ENCODE measurements at places on chromosomes 5 and 9. TPM values are rescaled to one million over a fixed set of nuclear protein-coding genes. Genes with fewer than 3 reads are reported as not detected.

DNA sequence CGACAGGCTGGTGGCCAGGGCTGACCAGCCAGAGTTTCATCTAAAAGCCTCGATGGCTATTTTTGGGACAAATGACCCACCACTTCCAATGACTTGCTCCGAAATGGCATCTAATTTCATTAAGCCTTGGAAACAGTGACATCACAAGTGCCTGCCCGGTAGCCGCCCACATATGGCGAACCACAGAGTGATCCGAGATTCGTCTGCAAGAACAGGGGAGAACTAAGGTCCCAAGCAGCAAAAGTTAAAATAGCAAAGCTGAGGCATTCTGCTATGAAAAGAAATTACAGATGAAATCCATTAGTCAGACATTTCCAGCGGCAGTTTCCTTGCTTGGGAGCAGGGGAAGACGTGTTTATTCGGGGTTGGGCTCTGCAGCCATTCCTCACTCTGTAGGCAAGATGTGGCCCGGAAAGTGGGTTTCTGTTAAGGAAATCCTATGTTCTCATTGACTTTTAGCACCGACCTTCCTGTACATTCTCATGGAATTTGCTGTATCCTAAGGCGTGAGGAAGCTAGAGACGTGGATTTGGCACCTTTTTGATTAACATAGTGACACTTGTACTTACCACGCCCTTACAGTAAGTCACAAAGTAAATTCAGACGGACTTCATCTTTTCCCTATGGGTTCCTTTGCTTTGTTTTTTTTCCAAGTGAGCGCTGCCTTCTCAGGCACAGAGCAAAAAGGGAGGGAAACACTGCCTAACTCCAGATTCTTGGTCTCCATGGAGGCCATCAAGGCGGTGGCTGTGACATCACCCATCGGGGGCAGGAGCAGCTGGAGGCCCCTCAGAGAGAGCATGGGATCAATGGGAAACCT is 45.1 kb downstream of the ERGIC1 start:
- no peak for DNase-seq

The MCTP1 gene
- total RNA-seq, result 14.8 TPM

The CCL21 gene
- total RNA-seq, result not detected

The CDC20B gene
- total RNA-seq, result 0.38 TPM

The SLC36A3 gene
- not detected for total RNA-seq

The PCDHAC2 gene
- 2.7 TPM for total RNA-seq

DNA sequence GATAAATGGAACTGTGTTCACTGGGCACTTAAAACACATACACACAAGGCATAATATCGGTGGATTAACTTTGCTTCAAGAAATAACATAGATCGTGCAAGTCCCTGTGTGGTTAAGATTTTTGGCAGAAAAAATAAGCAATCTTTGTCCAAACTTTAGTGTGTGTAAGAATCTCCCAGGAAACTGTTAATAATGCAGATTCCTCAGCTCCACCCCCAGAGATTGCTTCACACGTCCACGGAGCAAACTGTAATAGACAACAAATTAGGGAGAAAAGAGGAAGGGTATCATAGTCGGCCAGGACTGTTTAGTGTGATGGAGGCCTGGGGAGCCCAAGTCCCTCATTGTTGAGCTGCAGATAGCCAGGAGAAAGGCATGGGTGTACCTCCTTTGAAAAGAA is 84.8 kb downstream of the PJA2 start:
- DNase-seq, result no peak

GRCh38 chr5:135106610-135107471 is 72.8 kb upstream of the PITX1 start:
- DNase-seq, result no peak

DNA sequence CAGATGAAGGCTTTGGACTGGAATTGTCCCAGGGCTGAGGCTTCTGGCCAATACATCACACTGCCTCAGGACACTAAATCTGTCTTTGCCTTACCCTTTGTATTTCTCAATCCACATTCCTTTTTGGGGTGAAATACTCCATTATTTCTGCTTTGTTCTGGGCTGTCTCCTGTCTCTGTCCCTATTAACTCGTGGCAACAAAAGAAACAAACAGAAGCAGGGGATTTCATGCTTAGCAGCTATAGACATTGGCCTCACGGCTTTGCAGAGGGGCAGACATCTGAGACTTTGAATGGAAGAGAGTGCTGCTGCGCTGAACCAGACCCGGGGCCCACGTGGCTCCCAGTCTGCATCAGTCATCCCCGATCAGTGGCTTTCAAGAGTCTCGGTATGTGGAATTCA is 129.7 kb downstream of the ARL15 start:
- no peak for DNase-seq

DNA sequence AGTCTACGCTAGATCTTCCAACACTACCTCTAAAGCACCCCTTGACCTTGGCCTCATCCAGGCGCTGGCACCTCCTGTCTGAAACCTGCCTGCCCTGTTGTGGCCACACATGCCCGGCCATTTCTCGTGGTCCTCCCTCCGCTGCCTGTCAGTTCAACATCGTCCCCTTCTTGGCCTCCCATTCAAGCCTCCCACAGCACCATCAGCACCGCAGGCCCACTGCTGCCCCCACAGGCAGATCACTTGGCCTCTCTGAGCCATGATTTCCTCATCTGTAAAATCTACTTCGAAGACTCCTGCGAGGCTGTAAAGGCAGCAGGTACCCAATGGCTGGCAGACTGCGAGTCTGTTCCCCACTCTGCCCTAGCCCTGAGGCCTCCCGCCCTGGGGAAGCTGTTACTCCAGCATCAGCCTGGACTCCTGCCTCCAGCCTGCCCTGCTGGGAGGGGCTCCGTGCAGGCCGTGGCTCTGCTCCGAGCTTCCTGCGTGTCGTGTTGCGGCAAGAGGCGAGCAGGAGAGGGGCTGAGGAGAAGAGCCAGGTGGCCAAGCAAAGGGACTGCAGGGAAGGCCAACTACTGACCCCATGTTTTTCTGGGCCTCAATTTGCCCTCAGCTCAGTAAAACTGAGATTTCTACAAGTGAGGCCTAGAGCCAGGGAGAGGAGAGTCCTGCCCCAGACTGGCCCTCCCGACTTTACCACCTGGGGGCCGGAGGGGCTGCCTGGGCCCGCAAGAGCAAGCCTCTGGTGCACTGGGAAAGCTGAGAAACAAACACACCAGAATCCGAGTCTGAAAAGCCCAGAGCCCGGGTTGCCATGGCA is 70.5 kb upstream of the LRRTM2 start:
- peak; percentile 68 for DNase-seq

- no peak for DNase-seq
These were observed 91.5 kb downstream of the TLE4 start for GRCh38 chr9:79663300-79663699.

DNA sequence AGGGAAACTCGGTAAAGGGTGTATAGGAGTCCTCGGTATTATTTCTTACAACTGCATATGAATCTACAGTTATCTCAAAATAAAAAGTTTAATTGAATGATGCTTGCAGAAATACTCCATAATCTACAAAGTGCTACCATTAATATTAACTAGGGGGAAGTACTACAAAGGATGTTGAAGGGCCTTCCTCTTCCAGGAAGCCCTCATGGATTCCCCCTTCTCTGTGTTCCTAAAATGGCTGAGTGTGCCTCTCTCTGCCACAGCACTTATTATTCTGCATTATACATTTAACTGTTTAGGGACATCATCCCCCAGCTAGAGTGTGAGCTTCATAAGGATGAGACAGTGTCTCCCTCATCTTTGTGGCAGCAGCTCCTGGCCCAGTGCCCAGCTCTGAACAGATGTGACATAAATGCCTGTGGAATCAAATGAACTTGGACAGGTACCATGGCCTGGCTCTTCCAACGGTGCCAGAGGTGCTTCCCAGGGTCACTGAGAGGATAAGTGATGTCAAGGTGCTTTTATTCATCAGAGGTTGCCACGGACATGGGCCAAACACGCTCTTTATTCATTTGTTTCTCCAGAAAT is 99.5 kb downstream of the PAX5 start:
- peak; percentile 40 for DNase-seq

- no peak for DNase-seq
These were observed 23.6 kb downstream of the ATG10 start for GRCh38 chr5:81995407-81995806.

GRCh38 chr9:129761901-129762369 is 9.1 kb upstream of the PTGES start:
- no peak for DNase-seq

DNA sequence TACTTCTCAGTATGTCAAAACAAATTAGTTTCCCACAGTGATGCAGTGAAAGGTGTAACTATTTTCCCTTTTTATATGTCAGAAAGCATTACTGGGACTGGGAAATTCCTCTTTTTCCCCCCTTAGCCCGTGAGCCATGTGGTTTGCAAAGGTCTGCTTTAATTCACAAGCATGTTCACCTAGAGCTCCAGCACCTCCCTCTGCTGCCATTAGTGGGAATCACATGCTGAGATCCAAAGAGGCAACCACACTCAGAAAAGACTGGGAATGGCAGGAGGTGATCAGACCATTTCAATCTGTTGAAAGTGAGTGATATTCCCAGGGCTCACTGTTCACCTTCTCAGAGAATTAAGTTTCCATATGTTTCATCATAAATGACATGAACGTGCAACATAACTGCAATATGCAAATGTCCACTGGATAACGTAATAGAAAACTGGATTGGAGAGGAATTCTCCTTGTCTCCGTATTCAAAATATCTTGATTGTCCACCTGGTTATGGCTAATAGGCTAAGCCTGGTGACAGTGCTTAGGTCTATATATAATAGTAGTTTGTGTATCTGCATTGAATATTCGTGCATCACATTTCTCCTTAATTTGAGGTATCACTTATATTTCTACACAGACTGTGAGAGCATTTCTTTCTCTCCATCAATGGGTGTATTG is 703.5 kb upstream of the WWC1 start:
- DNase-seq, result no peak

The PAPPA gene
- total RNA-seq, result 11.0 TPM

DNA sequence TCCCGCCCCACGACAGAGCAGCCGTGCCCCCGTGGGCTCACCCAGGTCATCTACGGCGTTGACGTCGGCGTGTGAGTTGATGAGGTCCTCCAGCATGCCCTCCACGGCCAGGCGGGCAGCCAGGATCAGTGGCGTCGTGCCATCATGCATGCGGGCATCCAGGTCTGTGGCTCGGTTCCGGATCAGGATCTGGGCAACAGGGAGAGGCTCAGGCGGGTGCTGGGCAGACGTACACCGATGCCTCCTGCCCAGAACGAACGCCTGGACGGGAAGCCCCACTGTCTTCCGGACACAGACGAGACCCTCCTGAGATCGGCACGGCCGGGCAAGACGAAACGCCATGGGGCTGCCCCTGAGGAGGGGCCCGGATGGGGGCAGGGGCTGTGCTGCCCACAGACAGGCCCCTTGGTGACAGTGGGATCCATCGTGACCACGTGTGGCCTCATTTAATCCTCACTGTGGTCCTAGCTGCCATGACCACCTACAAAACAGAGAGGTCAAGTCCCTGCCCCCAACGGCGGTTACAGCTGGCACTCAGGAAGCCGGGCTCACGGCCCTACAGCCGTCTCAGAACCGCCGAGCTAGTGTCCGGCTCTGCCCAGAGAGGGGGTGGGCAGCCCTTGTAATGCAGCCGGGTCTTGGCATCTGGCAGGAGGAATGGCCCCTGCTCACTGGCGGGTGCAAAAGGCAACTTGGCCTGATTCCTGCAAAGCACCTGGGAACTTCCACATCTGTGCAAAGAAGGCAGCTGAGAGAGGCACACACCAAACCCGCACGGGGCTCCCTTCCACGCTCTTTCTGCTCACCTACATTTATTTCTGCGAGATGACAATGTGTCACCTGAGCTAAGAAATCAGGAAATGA is 16.5 kb upstream of the SEC16A start:
- no peak for DNase-seq

- no peak for DNase-seq
These were observed 280.4 kb downstream of the CDH9 start for GRCh38 chr5:26757941-26758340.

The AQP3 gene
- 33.1 TPM for total RNA-seq

- no peak for DNase-seq
These were observed 585.5 kb downstream of the TLE1 start for GRCh38 chr9:81103597-81104471.

GRCh38 chr9:134500931-134501760 is 140.5 kb upstream of the COL5A1 start:
- no peak for DNase-seq

DNA sequence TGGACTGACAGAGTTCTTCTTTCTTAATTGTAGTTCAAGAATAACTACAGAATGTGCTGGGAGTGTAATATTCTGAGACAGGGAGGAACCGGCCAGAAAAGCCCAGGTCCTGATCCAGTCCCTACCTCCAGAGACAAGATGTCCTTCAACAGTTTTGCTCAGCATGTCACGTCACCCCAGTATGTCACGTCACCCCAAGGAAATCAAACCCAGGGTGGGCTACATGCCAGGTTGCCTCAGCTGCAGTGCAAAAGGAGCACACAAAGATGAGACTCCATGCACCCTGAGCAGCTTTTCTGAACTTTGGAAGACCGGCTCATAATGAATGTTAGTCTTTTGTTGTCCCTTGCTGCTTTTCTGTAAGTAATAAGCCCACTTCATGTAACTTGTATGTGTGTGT is 25.9 kb upstream of the NIPAL4 start:
- no peak for DNase-seq

DNA sequence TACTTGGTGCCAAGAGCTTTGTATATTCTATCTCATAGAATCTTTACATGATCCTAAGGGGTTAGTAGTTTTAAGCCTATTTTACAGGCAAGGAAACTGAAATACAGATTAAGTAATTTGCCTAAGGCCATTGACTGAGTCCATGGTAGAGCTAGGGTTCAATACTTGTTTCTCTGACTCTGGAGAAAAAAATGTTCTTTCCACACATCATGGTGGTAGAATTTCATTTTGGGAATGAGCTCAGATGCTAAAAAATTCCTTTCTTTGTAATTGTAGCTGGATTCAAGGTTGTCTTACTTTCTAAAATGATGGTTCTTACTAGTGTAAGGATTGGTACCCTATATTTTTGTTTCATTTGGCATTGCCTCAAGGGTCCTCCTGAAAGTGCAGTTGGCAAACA is 86.0 kb downstream of the ANKRD55 start:
- DNase-seq, result no peak

The STK32A gene
- total RNA-seq, result 2.0 TPM

GRCh38 chr9:18020121-18020745 is 441.4 kb downstream of the SH3GL2 start:
- no peak for DNase-seq

DNA sequence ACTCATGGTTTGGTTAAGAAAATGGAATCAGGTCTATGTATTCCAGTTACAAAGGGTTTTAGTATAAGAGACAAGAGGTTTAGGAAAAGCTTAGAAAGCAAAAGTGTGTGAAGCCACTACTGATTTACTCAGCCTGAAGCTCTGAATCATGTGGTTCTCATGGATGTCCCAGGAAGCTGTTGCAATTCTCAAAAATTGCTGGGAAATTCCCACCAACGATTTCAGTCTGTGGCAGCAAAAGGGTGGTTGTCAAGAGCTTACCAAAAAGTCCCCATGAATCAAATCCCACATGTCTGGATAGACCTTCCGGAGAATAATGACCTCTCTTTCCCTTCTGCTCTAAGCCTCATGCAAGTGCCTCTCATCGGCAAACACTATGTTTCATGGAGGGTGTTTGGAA is 929.9 kb downstream of the TLE4 start:
- no peak for DNase-seq

DNA sequence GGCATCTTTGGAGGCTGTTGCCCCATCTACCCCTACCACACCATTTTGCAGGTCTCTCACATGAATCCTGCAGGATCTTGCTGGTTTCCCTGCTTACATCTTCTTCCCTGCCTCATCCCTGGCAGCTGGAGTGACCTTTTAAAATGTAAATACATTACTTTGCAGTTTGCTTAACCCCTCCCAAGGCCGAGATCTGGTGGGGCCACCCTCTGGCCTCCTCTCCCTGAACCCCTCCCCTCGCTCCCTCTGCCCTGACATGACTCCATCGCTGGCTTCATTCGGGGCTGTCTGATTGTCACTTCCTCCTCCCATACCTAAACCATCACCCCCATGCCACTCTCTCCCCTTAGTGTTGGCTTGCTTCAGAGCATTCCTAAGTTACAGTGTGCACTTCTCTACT is 12.6 kb upstream of the PALM2AKAP2 start:
- no peak for DNase-seq

Measured in type B pancreatic cell (in vitro differentiated cells).